ENCODE measurements at places on chromosomes 11 and 22.

DNA sequence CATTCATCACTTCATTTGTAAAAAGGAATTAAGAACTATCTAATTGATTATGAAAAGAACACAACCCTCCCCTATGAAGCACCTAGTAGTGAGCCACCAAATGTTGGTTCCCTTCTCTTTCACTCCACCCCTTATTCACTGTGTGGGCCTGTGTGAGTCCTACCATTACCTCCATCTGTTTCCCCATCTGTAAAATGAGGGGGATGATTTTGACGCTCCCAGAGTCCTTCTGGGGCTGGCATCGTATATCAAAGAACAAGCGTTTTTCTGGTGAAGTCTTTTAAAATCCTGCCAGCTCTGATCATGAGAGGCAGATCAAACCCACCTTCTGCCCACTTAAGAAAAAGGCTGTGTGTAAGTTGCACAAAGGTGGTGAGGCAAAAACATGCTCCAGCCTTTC is 96.6 kb upstream of the SEZ6L start:
- no peak for DNase-seq

GRCh38 chr22:35439365-35439717 is 39.4 kb downstream of the MCM5 start:
- no peak for DNase-seq

- DNase-seq: no peak
Observed at GRCh38 chr22:50640857-50641647, 13.1 kb upstream of the ARSA start.

GRCh38 chr11:70826541-70827335 is 425.6 kb downstream of the SHANK2 start:
- DNase-seq: no peak

DNA sequence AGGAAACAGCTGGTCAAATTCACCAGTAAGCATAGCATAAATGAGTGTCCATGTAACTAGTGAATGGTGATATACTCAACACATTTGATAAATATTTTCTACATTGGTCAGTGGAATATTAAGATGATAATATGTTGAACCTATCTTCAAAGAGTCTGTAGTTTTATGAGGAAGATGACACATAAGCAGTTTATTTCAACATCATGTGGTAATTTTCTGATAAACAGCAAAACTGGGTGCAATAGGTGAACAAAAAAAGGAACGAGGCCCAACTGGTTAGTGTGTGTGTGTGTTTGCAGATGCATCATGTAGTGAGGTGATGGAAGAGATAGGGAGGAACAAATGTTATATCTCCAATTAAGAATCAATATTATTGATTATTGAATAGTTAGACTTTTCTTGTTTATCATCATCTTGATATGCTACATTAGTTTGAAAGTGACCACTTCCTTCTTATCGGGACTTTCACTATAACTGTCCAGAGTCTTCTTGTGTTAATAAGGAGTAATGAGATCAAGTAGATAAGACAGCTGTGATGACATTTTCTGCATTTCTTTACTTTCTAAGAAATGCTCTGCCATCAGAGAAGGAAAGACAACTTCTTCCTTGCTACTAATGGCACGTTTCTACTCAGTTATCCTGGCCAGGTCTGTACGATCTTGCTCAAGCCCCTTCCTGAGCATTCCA is 270.7 kb downstream of the ETS1 start:
- DNase-seq: no peak

- no peak for DNase-seq
Observed at GRCh38 chr11:86089659-86090058, 20.8 kb upstream of the PICALM start.

DNA sequence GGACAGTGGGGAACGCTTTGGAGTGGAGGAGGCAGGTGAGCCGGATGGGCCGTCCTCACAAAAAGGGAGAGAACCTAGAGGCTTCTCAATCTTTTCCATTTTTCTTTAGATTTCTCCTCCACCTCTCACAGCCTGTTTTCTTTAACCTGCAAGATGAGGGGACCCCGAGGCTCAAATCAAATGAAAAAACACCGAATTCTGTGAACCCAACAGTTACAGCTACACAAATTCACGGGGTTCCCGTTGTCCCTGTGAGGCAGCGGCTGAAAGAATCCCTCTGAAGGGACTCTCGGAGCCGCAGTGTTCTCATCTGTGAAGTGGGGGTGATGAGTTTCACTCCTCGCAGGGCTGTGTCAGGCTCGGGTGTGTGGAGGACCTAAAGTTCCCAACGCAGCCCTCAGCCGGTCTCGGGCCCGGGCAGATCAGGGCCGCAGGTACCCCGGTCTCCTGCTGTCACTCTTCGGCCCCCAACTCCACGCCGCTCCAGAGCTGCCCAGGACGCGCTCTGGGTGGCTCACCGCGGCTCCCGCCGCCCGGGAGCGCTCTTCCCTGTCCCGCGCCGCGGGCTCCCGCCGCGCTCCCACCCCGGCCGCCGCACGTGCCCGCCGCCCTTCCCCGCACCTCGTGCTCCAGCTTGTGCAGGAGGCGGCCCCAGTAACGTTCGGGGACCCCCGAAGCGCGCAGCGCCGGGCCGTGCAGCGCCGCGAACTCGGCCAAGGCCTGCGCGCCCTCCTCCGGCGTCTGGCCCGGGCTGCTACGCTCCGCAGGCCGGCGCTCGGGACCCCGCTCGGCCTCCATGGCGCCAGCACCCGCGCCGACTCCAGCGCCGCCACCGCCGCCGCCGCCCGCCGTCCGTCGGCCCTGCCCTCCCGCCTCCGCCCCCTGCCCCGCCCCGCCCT is at the start of gene TTLL12:
TSS of gene TTLL12 (minus strand) at position 863 of the 899 bp plus-strand sequence. CDS start at position 798, 65 bp downstream.
- DNase-seq: no peak

DNA sequence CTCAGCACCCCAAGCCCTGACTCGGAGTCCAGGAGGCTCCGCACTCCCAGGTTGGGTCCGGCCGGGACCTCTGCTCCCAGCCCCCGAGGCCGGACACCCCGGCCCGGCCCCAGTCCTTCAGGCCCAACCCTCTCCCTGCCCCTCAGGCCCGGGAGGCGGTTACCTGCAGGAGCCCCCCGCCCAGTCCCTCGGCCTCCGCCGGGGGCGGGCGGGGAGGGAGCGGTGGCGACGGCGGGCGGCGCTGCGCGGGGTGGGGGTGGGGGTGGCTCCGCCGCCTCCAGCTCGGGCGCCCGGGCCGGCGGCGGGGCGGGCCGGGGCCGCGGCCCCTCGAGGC is 310 bp downstream of the TCF20 start:
- DNase-seq: no peak

GRCh38 chr11:38191101-38191500 is 1593.1 kb upstream of the RAG2 start:
- no peak for DNase-seq

- DNase-seq: no peak
Observed at GRCh38 chr11:125332821-125333220, 163.2 kb downstream of the FEZ1 start.

GRCh38 chr11:69298267-69299022 is 4.5 kb downstream of the MYEOV start:
- DNase-seq: no peak

GRCh38 chr11:7955191-7955590 is 10.1 kb downstream of the NLRP10 start:
- no peak for DNase-seq

DNA sequence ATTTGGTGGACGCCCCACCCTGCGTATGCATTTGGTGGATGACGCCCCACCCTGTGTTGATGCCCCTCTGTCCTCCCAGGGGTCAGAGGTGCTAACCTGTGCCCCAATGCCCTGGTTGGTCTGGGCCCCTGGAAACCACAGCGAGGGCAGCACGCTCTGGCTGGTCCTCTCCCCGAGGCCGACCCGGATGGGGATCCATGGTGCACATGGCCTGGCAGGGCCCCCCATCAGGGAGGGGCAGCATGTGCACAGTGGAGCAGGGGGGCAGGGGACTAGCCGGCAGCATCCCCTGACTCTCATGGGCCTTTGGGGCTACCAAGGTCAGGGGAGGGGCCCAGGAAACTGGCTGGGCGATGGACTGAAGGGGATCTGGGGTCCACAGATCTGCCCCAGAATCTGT is 7.6 kb upstream of the MUC5AC start:
- no peak for DNase-seq

DNA sequence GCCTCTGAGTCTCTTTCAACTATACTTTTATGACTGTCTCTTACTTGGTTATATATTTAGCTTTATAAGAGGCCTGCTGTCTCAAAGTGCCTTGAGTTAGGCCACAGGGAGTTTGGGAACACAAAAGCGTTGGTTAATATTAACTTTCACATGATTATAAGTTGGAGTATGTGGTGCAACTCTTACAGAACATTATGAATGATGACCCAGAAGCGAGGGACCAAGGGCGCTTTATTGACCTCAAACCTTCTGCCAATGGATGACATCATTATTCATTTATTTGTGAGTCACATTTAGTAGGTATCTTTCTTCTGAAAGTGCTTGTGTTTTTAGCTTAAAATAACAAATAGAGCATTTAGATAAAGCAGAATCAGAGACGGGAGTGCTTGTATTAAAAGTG is 298.0 kb upstream of the ZC3H12C start:
- no peak for DNase-seq

- DNase-seq: no peak
Observed at GRCh38 chr11:9461760-9462134, 935 bp downstream of the ZNF143 start.

- no peak for DNase-seq
Observed at GRCh38 chr11:75311858-75312288, 39.6 kb downstream of the ARRB1 start.

DNA sequence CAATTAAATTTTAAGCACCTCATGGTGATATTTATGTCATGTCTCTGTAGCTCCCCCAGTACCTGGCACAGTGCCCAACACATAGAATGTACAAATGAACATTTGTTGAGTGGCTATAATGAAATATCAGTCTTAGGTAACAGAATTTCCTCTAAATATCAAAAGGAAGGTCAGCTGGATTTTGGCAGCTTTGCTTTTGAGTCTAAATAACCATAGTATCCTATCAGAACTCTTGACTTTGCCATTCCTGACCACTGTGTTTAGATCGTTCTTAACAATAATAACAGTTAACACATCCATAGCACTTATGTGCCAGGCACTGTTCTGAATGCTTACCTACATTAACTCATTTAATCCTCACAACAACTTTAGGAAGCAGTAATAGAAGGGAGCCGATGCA is 26.6 kb downstream of the TMEM123 start:
- no peak for DNase-seq

DNA sequence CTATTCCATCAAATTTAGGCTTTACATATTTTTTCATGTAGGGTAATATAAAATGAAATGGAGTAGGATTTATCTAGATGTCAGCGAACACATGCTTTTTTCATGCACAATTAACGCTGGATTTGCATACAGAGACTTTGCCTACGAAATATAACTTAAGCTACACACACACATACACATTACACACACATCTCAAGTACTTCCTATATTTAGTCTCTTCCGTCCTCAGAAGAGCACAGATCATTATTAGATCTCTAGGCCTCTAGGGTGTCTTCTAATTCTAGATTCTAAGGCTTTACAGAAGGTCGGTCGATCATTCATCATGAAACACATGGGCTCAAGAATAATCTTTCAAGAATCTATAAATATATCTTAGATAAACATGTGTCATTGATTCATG is 3.8 kb upstream of the MS4A13 start:
- no peak for DNase-seq

DNA sequence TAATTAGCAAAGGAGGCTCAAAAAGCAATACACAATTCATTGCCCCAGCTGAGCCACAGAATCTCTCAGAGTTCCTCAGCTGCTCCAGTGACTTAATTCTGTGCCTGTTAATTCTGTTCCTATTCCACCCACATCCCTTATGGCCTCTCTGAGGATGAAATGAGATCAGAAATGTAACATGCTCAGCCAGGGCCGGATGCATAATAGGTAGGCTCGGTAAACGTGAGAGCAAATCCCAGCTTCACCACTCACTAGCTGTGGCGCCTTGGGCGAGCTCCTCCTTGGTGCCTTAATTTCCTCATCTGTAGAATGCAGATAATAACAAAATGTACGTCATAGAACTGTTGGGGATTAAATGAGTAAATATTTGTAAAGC is 42.8 kb upstream of the DKK3 start:
- no peak for DNase-seq

GRCh38 chr22:36764641-36765040 is 11.3 kb downstream of the IFT27 start:
- no peak for DNase-seq

- DNase-seq: no peak
Observed at GRCh38 chr11:73974604-73975478, 7.8 kb downstream of the UCP2 start.

DNA sequence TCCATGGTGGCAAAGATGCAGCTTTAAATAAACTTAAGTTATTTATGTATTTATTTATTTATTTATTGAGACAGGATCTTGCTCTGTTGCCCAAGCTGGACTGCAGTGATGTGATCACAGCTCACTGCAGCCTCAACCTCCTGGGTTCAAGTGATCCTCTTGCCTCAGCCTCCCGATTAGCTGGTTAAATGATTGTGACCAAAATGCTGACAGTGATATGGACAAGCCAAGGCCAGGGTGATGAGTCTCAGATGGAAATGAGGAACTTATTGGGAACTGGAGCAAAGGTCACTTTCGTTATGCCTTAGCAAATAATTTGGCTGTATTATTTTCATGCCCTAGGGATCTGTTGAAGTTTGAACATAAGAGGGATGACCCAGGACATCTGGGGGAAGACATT is 9.3 kb upstream of the LRP5 start:
- DNase-seq: no peak

- DNase-seq: no peak
Observed at GRCh38 chr11:13012056-13012661, 3.0 kb downstream of the RASSF10 start.

DNA sequence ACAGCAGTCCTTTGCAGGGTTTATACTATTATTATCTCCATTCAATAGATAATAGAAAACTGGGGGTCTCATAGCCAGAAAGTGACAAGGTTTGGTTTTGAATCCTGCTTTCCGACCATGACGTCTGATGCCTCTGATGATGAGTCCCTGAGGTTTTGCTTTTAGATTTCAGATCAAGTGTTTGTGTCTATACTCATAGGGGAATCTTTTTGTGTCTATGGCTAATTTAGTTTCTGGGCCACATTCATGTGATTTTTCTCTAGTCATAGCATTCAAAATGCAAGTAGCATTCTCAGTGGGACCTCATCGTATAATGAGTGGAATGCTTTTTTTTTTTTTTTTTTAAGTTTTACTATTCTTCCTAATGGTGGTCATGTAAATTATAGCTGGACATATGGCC is 72.9 kb downstream of the TNRC6B start:
- no peak for DNase-seq

GRCh38 chr11:31419669-31420068 is 50.0 kb downstream of the DNAJC24 start:
- no peak for DNase-seq

GRCh38 chr22:47165338-47166032 is 403.0 kb downstream of the TBC1D22A start:
- DNase-seq: no peak

GRCh38 chr11:41284354-41284753 is 175.1 kb downstream of the LRRC4C start:
- DNase-seq: no peak

DNA sequence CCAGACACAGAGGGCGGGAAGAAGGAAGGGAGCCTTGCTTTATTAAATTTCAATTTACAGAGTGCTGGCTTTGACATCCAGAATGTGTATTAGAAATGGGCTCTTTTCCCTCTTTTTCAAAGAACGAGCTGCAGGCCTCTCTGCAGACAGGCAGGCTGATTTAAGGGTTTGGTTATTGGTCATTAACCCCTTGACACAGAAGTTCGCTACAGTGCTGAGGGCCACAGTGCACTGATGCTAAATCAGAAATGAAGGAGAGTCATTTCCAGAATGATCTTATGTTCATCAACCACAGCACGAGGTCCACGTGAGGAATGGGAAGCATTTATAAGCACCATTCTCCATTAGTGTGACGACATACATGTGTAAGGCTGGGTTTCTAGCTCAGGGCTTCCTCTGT is 51.8 kb downstream of the CSNK2A3 start:
- no peak for DNase-seq

- DNase-seq: no peak
Observed at GRCh38 chr11:112437096-112437495, 176.4 kb upstream of the PLET1 start.
